ENCODE measurements at places on chromosomes 4 and X.

DNA sequence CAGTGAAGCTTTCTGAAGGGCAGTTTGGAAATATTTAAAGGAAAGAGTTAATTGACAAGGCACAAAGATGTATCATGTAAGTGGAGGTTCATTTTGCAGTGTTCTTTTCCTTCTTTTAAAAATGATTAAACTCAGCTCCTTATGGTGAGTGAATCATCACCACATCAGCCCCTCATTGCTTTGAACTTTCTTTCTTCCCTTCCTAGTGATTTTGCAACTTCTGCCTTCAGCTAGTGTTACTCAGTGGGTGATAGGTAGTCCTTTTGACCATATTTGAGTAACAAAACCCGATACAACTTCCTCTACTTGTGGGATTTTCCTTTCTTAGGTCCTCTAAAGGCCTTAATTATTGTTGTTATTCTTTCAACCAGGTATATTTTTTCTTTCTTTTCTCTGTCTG lies 8.2 kb downstream of the ZCCHC4 start:
- DNase-seq: peak; percentile 69

- no peak for DNase-seq
These were observed 1.4 kb downstream of the NKX6-1 start for GRCh38 chr4:84497504-84498202.

DNA sequence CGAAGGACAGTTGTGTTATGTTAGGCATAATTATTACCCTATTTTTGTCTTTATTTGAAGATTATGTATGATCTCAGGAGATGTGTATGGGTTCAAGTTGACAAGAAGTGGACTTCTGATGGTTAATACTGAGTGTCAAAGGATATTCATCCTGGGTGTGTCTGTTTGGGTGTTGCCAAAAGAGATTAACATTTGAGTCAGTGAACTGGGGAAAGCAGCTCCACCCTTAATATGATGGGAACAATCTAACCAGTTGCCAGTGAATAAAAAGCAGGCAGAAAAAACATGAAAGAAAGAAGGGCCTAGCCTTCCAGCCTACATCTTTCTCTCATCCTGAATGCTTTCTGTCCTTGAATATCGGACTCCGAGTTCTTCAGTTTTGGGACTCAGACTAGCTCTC lies 332.6 kb downstream of the DTHD1 start:
- no peak for DNase-seq

GRCh38 chrX:16874458-16875095 lies 4.4 kb upstream of the RBBP7 start:
- no peak for DNase-seq

GRCh38 chrX:108261549-108262203 lies 170.1 kb downstream of the ATG4A start:
- DNase-seq: no peak

- no peak for DNase-seq
These were observed 136.0 kb downstream of the UGT8 start for GRCh38 chr4:114734594-114734993.

DNA sequence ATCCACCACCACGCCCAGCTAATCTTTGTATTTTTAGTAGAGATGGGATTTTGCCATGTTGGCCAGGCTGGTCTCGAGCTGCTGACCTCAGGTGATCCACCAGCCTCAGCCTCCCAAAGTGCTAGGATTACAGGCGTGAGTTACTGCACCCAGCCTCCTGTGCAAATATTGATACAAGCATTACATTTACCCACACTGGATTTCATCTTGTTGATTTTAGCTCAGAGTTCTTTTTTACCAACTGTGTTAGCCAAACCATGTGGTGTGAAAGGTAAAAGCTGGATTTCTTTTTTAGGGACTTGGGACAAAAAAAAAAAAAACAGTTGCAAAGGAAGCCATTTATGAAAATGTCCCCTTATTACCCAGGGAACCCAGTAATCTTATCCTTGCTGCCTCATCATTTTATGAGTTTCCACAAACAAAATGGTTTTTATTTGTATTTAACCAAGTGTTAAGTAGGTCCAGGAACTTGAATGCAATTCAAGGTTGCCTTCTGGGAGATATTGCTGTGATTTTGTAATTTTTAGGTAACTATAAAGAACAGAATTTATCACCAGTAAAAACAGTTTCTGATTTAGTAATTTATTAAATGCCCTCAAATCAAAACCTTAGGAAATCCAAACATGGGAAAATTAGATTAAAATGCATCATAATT lies 202.5 kb downstream of the PALLD start:
- DNase-seq: no peak

DNA sequence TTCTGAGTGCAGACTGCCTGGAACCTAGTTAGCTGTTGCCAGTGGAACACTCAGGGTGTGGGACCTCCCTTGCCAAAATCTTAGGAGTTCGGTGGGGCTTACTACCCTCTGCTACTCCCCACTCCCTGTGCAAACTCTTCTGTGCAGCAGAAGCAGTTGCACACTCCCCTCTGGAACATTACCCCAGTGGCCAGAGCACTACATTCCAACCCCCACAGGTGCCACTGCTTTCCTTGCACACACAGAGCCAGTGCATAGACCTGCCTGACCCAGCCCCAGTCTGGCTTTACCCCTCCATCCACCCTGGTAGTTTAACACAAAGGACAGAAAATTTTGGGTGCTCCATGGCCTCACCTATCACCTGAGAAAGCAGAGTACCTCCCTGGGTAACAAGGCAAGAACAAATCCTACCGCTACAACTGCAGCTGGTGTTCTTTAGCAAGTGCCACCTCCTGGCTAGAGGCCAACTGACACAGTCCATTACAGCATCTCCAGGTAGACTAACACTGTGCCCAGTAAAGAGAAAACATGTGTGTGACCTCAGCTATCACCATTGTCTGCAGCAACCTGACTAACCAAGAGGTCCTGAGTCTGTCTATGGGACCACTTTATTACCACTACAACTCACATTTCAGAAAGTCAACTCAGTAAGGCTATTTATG lies 11.5 kb upstream of the RASSF6 start:
- no peak for DNase-seq

- DNase-seq: no peak
These were observed 23.4 kb downstream of the DHX15 start for GRCh38 chr4:24560868-24561368.

- DNase-seq: no peak
These were observed 112.9 kb downstream of the IRF2 start for GRCh38 chr4:184361443-184361842.

- DNase-seq: no peak
These were observed 2.4 kb upstream of the WDFY3 start for GRCh38 chr4:84968925-84969324.

- no peak for DNase-seq
These were observed 25.6 kb upstream of the IRF2 start for GRCh38 chr4:184499996-184500395.

- no peak for DNase-seq
These were observed 91.1 kb downstream of the SCFD2 start for GRCh38 chr4:53274609-53275268.

- no peak for DNase-seq
These were observed 1617.7 kb downstream of the RPA4 start for GRCh38 chrX:98501426-98501825.

DNA sequence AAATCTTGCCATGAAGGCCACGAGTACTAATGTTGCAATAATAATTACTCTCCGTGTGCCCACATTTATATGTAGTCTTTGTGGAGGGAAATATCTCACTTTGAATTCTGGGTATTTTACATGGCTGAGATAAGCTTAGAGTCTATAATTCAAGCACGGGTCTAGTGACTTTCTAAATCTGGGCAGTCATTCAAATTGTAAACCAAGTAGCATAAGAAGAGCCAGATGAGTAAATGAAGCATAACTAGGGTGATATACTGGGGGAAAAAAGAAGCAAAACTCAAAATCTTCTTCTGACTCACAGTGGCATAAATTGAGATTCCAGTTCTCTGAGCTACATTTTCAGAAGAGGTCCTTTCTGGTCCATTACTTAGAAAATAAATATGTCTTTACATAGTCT lies 53.0 kb downstream of the MAPK10 start:
- DNase-seq: peak; percentile 70

DNA sequence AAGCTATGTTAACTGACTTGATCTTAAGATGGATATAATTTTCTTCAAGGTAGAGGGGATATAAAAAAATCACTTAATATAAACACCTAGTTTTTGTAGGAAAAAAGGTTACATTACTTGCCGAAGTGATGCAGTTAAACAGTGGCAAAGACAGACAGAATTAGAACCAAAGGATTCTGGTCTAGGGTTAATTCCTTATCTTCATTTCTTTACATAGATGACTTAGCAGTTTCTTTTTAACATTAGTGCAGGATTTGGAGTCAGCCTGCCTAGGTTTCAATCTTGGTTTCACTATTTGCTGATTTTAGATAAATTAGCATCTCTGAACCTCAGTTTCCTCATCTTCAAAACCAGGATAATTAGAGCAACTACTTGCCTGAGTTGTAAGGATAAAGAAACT lies 14.3 kb downstream of the ZAR1 start:
- DNase-seq: no peak

DNA sequence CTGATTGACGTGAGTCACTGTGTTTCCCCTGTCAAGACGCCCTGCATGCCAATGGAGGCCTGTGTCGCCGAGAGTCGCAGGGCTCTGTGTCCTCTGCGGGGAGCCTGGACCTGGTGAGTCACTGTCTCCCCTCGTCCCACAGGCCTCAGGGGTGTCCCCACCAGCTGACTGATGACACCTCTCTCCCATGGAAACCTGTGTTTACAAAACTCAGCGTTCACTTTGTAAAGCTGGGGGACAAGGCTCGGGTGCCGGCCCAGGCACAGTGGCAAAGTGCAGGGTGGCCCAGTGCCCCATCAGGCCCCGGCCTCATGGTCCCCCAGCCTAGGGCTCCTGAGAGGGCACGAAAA lies 21.2 kb upstream of the HGFAC start:
- no peak for DNase-seq

- DNase-seq: no peak
These were observed 1290.5 kb downstream of the ADGRL3 start for GRCh38 chr4:62490635-62491034.

DNA sequence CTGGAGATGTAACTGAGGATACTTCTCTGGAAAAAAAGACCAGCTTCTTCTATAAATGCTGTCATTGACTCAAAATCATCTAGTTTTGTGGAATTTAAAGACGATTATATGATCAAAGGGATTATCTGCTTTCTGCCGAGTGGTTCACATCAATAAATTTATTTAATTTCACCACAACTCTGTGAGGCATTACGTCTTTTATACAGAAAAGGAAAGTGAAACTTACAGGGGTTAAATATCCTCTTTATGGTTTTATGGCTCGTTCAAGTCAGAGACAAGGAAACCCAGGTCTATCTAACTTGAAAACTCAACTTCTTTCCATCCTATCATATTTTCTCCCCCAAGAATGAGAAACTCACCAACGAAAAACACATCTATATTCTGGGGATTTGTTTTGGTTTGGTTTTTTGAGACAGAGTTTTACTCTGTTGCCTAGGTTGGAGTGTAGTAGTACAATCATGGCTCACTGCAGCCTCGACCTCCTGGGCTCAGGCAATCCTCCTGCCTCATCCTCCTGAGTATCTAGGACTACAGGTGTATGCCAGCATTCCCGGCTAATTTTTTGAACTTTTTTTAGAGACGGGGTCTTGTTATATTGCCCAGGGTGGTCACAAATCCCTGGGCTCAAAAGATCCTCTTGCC lies 377.9 kb upstream of the EMCN start:
- DNase-seq: no peak

- no peak for DNase-seq
These were observed 248.7 kb downstream of the FMR1NB start for GRCh38 chrX:148229801-148230303.

DNA sequence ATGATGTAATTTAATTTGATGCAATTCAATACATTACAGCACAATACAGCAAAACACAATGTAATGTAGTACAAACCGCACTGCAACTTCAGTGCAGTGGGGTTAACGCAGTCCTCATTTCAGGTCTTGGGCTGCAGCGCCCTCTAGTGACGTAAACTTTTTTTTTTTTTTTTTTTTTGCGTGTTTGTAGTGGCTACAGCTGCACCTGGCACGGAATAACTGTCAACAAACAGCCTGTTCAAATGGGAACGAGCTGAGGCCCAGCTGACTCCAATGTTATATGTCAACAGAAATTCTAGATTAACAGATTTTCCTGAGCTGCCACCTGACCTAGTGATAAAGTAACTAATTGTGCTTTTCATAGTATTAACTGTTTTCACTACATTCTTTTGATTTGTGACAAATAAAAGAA lies 33.5 kb upstream of the RASSF6 start:
- peak; percentile 42 for DNase-seq

DNA sequence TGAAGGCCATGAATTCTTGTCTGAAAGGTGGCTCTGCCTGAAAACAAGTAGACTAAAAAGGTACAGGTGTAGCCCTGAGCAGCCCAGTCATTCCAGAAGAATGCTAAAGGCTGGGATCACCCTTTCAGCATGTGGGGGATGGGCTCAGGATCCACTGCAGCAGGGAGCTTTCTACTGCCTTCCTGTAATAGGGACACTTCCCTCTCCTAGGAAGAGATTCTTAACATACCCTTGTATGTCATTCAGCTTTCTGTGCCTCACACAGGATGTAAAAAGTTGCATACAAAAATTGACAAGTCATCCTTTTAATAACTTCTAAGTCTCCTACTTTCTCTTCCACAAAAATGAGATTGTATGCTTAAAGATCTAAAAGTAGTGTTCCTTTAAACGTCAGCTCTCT lies 123.3 kb downstream of the ZNF518B start:
- DNase-seq: no peak

DNA sequence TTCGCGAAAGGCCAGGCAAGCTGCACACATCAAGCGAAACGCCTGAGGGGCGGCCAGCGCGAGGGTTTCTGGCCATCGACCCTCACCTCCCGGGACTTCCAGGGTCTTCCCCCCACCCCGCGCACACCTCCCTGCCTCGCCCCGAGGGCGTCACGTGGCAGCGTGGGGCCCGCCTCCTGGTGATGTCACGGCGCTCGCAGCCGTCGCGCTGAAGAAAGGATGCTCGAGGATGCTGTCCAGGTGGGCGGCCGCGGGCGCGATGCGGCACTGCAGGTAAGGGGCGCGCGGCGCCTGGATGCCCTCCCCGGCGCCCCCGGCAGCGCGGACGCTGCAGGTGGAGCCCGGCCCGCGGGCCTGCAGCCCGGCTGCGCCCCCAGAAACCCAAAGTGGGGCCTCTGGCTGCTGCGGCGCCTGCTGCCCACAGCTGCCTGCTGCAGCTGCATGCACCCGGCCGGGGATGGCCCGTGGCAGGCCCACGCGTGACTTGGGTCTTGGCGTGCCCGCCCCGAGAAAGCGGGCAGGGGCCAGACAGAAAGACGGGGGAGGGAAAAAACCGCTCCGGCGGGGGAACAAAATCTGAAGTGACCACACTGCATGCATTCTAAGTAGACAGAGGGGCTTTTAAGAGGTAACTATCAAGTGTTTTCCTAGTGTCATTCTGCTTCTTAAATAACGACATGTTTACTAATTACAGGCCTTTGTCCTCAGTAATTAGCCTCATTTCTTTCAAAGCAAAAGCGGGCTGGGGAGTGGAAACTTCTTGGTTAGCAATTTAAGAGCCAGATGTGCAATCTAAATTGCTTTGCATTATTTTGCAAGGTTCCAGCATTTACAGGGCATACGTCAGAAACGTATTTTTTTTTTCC lies 1.7 kb downstream of the CLCN4 start:
- DNase-seq: no peak
